ENCODE measurements at places on chromosomes 4 and X.

DNA sequence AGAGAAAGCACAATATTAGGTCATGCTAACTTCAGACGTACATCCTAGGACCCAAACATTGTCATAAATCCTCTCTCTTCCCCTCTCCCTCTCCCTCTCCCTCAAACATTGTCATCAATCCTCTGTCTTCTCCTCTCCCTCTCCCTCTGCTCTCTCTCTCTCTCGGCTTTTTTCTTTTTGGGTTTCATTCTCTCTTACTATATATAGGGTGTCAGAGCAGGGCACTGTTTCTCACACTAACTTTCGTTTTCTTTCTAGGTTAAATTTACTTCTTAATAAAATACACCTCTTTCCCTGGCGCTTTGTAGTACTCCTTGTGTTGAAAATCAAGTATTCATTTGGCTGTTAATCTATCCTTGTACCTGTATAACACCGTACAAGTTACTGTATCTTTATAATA lies 37.0 kb upstream of the HERC5 start:
- DNase-seq, result no peak

GRCh38 chrX:856566-857290 lies 226.1 kb downstream of the SHOX start:
- no peak for DNase-seq

DNA sequence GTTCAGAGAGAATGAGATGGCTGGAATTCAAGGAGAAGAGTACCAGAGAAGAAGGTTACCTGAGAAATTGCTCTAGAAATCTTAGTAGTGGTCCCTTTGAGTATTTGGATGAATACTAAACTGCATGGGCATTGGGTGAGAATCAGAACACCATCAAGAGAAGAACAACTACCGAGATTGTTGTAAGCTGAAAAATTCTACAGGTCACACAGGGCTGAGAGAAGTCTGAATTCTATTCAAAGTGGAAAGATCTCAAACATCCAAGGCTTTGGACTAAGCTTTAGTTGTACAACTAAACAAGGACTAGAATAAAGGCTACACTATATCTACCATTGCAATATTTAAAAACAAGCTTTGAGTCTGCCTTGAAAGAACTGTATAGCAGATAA lies 40.8 kb downstream of the LRBA start:
- no peak for DNase-seq

- DNase-seq, result no peak
Observed at GRCh38 chr4:159222043-159222552, 119.2 kb downstream of the RAPGEF2 start.

- DNase-seq, result no peak
Observed at GRCh38 chrX:68454476-68455150, 21.3 kb upstream of the OPHN1 start.

- no peak for DNase-seq
Observed at GRCh38 chr4:122633211-122633610, 12.3 kb upstream of the IL21 start.

DNA sequence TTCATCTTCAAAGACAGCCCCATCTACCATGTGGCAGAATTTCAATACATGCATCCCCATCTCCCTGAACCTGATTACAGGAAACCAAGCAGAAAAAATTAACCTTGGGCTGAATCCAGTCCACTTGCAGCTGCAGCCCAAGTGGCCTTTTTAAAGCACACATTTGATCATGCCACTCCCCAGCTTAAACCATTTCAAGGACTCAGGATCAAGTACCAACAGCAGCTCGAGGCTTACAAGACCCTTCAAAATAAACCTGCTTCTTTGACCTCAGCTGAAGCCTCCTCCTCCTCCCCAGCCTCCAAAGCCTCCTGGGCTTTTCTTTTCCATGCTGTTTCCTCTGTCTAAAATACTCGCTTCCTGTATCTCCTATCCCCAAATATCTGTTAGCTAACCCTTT lies 50.7 kb upstream of the KIT start:
- no peak for DNase-seq

- DNase-seq, result no peak
Observed at GRCh38 chrX:123081776-123082175, 102.3 kb upstream of the GRIA3 start.

DNA sequence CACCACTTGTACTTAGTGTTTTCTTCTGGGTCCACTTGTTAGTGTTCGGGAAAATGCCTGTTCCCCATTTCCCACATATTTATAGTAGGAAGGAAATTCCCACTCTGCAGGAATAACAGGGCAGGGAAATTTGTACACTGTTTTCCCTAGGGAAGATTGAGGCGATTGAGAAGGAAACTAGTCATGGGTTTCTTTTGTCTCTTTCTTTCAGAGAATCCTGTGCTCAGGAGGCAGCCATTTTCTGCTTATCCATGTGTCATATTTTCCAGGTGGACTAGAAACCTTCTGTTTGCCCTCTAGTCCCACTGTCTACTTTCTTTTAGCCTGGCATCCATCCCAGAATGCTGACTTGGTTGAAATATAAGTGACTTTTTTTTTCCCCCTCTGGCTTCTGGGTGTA lies 299.1 kb upstream of the ANKRD50 start:
- no peak for DNase-seq

- no peak for DNase-seq
Observed at GRCh38 chr4:118114720-118115119, 80.4 kb downstream of the NDST3 start.

DNA sequence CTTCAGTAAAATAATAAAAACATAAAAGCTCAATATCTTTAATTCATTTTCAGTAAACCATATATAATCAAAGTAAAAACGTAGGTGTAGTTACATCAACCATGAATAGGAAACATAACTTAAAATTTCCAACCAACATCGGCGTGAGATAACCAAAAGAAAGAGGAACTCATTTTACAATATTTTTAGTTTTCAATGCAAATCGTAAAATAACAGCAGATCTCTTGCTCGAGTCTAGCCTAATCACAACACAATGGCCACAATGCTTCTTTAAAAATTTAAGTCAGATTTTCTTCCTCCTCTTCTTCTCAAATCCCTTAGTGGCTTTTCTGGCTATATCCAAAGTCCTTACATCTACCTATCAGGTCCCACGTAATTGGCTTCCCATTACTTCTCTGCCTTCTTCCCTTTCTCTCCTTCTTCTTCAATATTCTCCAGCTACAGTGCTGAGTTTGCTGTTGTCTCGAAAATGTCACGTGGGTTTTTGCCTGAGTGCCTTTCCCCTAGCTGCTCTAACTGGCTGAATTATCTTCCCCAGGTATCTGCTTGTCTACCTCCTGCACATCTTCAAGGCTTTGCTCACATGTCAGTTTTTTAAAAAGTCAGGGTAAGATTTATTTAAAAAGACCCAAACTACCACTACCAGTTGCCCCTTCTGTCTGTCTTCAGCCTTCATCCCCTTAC lies 90.9 kb upstream of the BANK1 start:
- no peak for DNase-seq

DNA sequence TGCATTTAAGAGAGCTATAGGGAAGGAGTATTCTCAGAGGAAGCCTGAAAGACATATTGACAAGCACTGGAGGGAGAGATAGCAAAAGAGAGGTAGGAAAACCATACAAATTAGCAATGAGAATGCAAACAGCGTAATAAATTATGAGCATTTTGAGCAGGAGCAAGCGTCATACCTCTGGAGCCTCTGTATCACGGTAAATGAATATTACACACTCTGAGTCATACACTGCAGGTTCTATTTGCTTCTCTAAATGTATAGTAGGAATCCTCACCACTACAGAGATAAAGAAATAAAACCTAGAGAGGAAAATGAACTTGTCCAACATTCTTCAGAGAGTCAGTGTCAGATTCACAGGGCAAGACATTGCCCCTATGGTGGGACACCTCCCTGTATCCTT lies 46.4 kb upstream of the GABRE start:
- DNase-seq, result no peak

GRCh38 chr4:5801696-5802095 lies 90.7 kb downstream of the EVC start:
- peak; percentile 68 for DNase-seq

GRCh38 chrX:25207803-25208475 lies 192.2 kb upstream of the ARX start:
- no peak for DNase-seq

DNA sequence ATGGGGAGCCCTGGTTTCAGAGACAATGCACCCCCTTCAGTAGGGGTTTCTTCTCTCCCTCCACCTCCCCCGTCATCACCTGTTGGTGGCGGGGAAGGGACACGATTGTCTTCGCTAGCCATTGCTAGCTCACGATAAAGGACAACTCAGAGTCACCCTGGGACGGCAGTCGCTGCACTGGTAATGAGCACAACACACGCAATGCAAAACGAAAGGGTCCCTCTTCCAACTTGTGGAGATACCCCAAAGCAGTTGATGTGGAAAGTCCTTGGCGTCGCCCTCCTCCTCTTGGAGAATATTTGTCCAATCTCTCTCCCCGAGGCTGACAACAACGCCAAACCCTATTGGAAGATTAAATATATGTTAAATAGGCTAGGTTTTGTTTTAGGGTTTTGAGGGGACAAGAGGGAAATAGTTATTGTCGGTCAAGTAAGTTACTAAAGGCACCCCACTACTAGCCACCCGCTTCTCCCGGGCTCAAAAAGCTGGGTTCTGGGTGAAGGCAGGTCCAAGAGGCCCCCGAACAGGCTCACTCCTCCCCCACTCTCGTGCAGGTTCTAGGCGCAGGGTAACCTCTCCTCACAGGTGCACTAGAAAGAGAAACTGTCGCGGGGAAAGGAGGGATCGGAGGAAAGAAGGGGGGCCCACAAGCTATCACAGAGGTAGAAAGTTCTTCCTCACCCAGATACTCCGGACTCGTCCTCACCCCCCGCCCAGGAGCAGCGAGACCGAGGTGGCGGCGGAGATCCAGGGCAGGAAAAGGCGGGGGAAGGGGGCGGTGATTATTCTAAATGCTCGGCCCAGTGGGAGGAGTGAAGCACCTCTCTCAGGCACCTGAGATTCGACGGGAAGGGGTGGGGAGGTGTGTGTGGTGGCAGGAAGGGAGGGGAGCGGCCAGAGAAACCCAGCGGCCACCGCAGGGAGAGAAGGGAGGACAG lies at the start of gene LRBA:
TSS of gene LRBA (minus strand) at position 764 of the 938 bp plus-strand sequence. CDS start at position 122, 642 bp downstream.
- no peak for DNase-seq

DNA sequence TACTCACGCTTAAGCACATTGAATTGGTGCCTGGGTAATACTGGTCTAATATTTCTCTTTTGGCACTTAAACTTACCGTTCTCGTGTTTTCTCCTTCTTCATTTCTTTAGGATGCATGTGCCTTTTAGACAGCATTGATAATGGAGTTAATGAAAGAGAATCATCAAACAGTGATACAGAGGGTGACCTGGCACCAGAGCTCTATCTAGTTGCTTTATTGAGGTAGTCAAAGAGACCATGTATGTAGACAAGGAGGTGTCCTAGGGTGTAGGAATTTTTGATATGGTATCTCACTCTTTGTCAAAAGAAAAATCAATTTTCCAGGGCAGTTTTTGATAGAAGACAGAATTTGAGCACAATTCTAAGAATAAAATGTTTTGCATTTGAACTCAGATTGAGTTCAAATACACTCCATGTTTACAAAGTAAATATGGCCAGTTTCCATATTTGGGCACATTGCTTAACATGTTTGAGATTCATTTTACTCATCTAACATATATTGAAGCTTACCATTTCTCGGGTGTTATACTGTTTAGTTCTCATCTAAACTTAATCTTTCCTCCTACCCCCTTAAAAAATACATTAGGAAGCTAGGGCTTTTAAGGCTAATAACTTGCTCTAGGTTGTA lies 92.0 kb downstream of the WWC2 start:
- DNase-seq, result no peak

GRCh38 chrX:70755850-70756249 lies 152.7 kb downstream of the TEX11 start:
- no peak for DNase-seq

- no peak for DNase-seq
Observed at GRCh38 chr4:153541456-153542096, 75.4 kb downstream of the TMEM131L start.

GRCh38 chrX:131633285-131633917 lies 89.5 kb downstream of the OR13H1 start:
- DNase-seq, result no peak

- no peak for DNase-seq
Observed at GRCh38 chr4:166341992-166342391, 469.0 kb downstream of the TLL1 start.

GRCh38 chrX:115357326-115358120 lies 68.0 kb downstream of the LUZP4 start:
- no peak for DNase-seq

GRCh38 chrX:25144043-25144940 lies 128.5 kb upstream of the ARX start:
- no peak for DNase-seq

DNA sequence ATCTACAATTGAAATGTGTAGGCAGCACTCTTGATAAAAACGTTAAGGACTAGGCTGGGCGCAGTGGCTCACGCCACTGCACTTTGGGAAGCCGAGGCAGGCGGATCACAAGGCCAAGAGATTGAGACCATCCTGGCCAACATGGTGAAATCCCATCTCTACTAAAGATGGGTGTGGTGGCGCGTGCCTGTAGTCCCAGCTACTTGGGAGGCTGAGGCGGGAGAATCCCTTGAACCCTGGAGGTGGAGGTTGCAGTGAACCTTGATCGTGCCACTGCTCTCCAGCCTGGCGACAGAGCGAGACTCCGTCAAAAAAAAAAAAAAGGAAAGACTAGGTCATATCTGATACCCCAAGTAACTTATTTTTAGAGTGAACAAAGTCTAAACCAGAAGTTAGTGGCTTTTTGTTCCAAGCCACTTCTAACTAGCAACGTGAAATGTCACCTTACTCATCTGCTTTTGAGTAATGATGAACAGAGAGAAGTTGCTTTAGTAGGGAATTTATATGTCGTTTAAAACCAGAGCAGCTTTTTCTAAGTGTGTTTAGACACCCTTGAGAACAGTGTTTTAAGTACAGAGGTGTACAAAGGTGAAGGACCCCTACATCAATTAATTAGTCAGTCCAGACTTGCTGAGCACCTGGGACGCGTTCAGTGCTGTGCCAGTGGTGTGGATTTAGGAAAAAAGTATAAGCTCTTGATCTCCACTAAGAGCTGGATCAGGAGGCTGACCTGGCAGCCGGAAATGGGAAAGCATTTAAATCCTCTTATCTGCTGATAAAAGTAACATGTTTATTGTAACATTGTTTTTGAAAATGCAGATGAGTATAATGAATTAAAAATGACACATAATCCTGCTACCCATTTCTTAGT lies 23.5 kb downstream of the SPRY1 start:
- DNase-seq, result no peak

GRCh38 chrX:77160301-77160700 lies 286.9 kb upstream of the FGF16 start:
- no peak for DNase-seq
